Panc1 (cell line): ENCODE measurements at places on chromosomes 11 and 22. TPM values are rescaled to one million over a fixed set of nuclear protein-coding genes. Genes with fewer than 3 reads are reported as not detected.
A peak's percentile ranks its signal among the peaks of the same experiment; 100 is the strongest.

CACNA1I gene
- 0.23 TPM for total RNA-seq

VSTM5 gene
- not detected for total RNA-seq

SYT13 gene
- 0.13 TPM for total RNA-seq

TUB gene
- total RNA-seq: 4.3 TPM

NAALAD2 gene
- total RNA-seq: not detected

APOBEC3H gene
- not detected for total RNA-seq

GRCh38 chr11:29641201-29641600 is 375.6 kb downstream of the KCNA4 start:
- H3K4me3 ChIP-seq: no peak overlapping the region
- no peaks in the 10 kb centered on the region for H3K36me3 ChIP-seq
- DNase-seq: no peak
- H3K27me3 ChIP-seq: no peaks in the 10 kb centered on the region
- H3K4me1 ChIP-seq: no peaks in the 10 kb centered on the region

GRCh38 chr11:62832336-62833234 is at the start of gene TEX54:
Gene TEX54 (minus strand): TSS chr11:62832841.
- DNase-seq: no peak
- H3K36me3 ChIP-seq: peaks cover 6% of the 10 kb centered on the region
- H3K4me3 ChIP-seq: peak within 1 kb of the TSS; percentile 95
- H3K27me3 ChIP-seq: no peaks in the 10 kb centered on the region

- H3K27ac ChIP-seq: no peak overlapping the region
- no peak for DNase-seq
- no peaks in the 10 kb centered on the region for H3K36me3 ChIP-seq
- H3K4me1 ChIP-seq: no peaks in the 10 kb centered on the region
- no peaks in the 10 kb centered on the region for H3K27me3 ChIP-seq
- H3K4me3 ChIP-seq: no peak overlapping the region
Measured at GRCh38 chr11:15947681-15948648, 408.4 kb downstream of the SOX6 start.

- no peaks in the 10 kb centered on the region for H3K4me1 ChIP-seq
- H3K27me3 ChIP-seq: no peaks in the 10 kb centered on the region
- no peak overlapping the region for H3K4me3 ChIP-seq
- H3K36me3 ChIP-seq: no peaks in the 10 kb centered on the region
Measured at GRCh38 chr11:81674211-81674610, 1059.5 kb downstream of the FAM181B start.

GRCh38 chr11:66189031-66189745 is 79.3 kb upstream of the RAB1B start:
- H3K36me3 ChIP-seq: no peaks in the 10 kb centered on the region
- DNase-seq: no peak
- H3K4me3 ChIP-seq: no peak overlapping the region
- no peak overlapping the region for H3K27ac ChIP-seq
- H3K27me3 ChIP-seq: no peaks in the 10 kb centered on the region

DNA sequence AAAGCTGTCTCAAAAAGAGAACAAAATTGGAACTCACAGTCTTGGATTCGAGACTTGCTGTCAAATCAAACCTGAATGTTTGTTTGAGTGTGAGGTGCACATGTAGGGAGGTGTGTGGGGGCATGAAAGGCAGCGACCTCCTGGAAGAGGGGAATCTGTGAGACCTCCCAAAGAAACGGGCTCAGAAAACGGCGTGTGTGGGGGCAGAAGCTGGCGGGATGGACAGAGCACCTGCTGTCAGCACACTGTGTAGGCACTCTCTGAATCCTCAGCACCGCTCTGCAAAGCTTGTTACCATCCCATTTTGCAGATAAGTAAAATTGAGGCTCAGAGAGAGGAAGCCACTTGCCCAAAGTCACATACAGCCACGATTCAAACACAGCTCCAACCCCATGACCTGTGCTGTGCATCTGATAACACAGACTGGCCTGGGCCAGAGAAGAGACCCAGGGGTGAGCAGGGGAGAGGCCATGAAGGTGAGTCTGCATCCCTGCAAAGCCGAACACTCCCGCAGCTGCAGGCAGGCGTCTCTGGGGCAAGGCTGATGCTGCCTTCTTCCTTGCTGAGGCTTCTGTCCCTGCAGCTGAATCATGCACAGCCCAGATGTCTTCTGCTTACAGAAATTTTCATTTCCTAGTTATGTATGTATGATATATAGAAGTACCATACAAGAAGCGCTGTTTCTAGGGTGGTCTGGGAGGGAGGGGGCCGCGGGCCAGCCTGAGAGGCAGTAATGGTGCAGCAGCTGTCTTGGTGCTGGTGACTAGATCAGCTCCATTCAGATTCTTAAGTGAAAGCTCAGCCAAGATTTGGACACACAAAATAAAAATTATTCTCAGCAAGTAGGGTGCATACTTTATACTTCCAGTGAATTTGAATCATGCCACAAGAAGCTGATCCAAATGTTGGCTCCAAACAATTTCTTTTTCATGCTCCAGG is 67.3 kb upstream of the SHISAL1 start:
- no peak for DNase-seq
- H3K27me3 ChIP-seq: no peaks in the 10 kb centered on the region
- H3K4me1 ChIP-seq: no peaks in the 10 kb centered on the region
- H3K4me3 ChIP-seq: no peak overlapping the region

DNA sequence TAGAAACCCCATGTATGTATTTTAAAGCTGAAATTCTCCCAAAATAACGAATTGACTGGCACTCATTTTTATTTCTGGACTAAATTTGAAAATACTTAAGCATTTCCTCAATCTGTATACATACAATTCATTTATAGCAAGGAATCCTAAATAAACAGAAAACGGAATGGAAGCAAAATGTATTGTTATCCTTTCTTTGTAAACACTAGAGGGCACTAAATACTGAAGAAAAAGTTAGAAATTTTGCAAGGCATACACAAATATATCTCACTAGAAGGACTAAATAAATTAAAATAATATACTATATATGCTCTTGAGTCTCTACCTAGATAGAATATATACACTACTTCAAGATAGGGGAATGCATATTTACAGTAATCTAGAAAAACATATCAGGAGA is 23.1 kb upstream of the ANO5 start:
- no peaks in the 10 kb centered on the region for H3K36me3 ChIP-seq
- H3K4me1 ChIP-seq: no peaks in the 10 kb centered on the region
- no peak overlapping the region for H3K4me3 ChIP-seq

DNA sequence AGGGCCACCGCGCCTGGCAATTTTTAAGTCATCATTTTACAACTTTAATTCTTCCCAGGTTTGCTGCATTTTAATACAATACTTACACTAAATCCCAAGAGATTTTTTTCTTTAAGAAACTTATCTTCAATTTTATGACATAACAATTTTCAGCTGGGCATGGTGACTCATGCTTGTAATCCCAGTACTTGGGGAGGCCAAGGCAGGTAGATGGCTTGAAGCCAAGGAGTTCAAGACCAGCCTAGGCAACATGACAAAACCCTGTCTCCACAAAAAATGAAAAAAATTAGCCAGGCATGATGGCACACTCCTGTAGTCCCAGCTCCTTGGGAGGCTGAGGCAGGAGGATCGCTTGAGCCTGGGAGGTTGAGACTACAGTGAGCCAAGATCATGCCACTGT is 38.8 kb downstream of the CLDN25 start:
- no peaks in the 10 kb centered on the region for H3K27me3 ChIP-seq
- H3K36me3 ChIP-seq: peaks cover 8% of the 10 kb centered on the region; the same call in 1 of the 2 replicates

GRCh38 chr11:79152511-79152910 is 288.3 kb downstream of the TENM4 start:
- peaks cover 8% of the 10 kb centered on the region; the same call in 1 of the 2 replicates for H3K27me3 ChIP-seq
- H3K4me3 ChIP-seq: no peak overlapping the region
- no peak overlapping the region for H3K27ac ChIP-seq
- H3K36me3 ChIP-seq: no peaks in the 10 kb centered on the region
- no peaks in the 10 kb centered on the region for H3K4me1 ChIP-seq
- DNase-seq: no peak

GRCh38 chr11:86747801-86748200 is 52.5 kb upstream of the PRSS23 start:
- no peaks in the 10 kb centered on the region for H3K36me3 ChIP-seq
- peaks cover 21% of the 10 kb centered on the region for H3K4me1 ChIP-seq
- H3K27ac ChIP-seq: peak overlapping the region; percentile 72
- no peak for DNase-seq

DNA sequence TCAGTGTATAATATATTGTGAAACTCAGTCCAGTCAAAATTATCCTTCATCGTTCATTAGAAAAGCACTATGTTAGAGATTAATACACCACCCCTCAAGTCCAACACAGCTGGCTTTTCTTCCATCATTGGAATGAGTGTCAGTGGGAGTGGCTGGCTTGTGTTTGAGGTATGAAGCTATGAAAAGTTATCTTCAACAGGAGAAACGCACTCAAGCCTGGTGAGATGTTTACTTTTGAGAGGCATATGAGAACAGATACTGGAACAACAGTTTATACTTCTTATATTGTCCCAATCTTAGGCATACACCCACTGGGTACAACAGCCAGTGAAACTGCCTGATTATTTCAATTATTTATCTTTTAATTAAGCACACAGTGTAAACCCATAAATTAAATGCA is 34.3 kb downstream of the PLEKHB1 start:
- H3K4me3 ChIP-seq: no peak overlapping the region
- DNase-seq: no peak
- H3K4me1 ChIP-seq: no peaks in the 10 kb centered on the region
- no peaks in the 10 kb centered on the region for H3K27me3 ChIP-seq

- DNase-seq: no peak
- H3K27ac ChIP-seq: no peak overlapping the region
- H3K27me3 ChIP-seq: no peaks in the 10 kb centered on the region
Measured at GRCh38 chr11:69217276-69218105, 61.8 kb downstream of the SMIM38 start.

- H3K4me1 ChIP-seq: no peaks in the 10 kb centered on the region
- no peaks in the 10 kb centered on the region for H3K27me3 ChIP-seq
Measured at GRCh38 chr22:27641049-27641795, 160.3 kb downstream of the MN1 start.

- no peaks in the 10 kb centered on the region for H3K27me3 ChIP-seq
- no peaks in the 10 kb centered on the region for H3K4me1 ChIP-seq
- H3K4me3 ChIP-seq: no peak overlapping the region
- no peak overlapping the region for H3K27ac ChIP-seq
- no peak for DNase-seq
Measured at GRCh38 chr11:24781288-24781687, 284.4 kb downstream of the LUZP2 start.
